Stimulated activated CD4-positive, alpha-beta T cell treated with anti-CD3 and anti-CD28 coated beads, Interleukin-1b, Interleukin-23, amount 100 ng/mL, for 48 hours (primary cell): ENCODE measurements at places on chromosomes 3 and 15.

DNA sequence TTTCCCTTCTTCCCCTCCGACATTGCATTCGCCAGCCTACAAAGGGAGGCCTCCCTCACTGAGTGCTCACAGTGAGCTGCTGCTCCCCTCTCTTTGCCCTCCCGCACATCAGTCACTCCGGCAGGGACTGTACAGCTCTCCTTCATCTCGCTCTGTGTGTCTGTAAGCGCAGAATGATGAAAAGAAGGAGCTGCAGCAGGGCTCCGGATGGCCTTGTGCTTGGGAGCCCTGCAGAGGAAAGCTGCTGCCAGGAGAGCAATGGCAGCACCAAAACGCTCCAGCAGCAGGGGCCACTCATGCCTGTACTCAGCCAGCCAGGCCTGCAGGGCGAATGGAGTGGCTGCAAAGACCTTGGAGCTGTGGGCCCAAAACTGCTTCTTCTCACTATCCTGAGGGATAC, 107.0 kb upstream of the NSMCE3 start:
- DNase-seq = no peak

- DNase-seq = no peak
Measured at GRCh38 chr3:188037965-188038581, 115.9 kb upstream of the LPP start.

GRCh38 chr3:54917862-54918261, 10.0 kb downstream of the LRTM1 start:
- no peak for DNase-seq

GRCh38 chr3:109851854-109852253, 514.5 kb upstream of the DPPA4 start:
- DNase-seq = no peak

DNA sequence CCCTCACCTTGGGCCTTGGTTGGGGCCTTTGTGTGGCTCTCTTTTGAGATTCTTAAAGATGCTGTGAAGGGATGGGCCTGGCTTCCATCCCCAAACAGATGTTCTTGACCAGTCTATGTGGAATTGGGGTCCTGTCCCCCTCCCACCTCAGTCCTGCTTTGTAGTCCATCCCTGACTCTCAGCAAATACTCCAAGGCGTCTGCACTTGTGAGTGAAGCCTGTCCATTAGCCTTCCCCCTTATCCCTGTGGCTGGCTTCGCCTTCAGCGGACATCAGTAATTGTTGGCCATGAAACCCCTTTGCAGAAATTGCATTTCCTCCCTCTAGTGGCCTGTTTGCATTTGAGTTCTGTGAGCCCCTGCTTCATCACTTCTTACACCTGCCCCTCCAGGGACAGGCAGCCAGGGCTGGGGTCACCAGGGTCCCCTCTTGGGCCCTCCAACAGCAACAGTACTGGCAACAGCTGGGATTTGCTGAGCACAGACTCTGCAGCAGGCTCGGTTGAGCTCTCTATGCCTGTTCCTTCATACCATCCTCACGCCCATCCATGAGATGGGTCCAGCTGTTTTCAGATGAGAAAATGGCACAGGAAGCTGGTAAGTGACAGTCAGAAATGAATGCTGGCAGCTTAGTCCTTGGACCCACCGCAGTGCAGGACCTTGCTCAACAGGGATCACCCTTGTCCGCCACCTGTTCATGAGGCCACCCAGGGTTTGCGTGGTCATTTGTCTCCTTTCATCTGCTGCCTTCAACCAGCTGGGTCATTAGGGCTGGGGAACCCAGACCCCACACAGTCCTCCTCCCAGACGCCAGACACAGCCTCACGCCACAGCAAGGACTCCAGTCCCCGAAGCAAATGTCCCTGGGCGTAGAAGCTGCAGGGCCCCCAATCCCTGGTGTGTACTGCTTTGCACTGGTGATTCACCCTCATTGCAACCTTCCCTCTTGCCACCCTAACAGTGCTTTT, 8.9 kb upstream of the LRRK1 start:
- DNase-seq = no peak

- no peak for DNase-seq
Measured at GRCh38 chr15:98597666-98598065, 50.7 kb upstream of the IGF1R start.

- DNase-seq = no peak
Measured at GRCh38 chr15:72237853-72238224, 6.8 kb upstream of the PKM start.

GRCh38 chr3:23739536-23739935, 66.2 kb upstream of the UBE2E1 start:
- no peak for DNase-seq

- DNase-seq = no peak
Measured at GRCh38 chr3:39592311-39593050, 125.0 kb downstream of the MOBP start.

DNA sequence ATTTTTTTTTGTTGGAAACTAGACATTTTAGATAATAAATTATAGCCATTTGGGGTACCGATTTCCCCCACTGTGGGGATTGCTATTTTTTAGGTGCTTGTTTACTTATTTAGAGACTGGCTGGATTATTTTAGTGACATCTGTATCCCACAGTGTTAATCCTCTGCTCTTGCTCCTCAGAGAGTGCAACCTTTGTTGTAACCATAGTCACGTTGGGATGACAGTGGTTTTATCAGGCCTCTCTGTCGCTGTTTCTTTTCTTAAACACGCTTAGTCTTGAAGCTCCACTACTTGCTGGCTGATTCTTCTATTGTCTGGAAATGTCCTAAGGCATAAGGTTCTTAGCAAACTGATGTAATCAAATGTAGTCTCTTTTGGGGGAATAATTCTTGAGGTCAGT, 451.6 kb upstream of the SEMA6D start:
- DNase-seq = no peak

- peak; percentile 44 for DNase-seq
Measured at GRCh38 chr3:43855674-43856299, 165.0 kb downstream of the ABHD5 start.

DNA sequence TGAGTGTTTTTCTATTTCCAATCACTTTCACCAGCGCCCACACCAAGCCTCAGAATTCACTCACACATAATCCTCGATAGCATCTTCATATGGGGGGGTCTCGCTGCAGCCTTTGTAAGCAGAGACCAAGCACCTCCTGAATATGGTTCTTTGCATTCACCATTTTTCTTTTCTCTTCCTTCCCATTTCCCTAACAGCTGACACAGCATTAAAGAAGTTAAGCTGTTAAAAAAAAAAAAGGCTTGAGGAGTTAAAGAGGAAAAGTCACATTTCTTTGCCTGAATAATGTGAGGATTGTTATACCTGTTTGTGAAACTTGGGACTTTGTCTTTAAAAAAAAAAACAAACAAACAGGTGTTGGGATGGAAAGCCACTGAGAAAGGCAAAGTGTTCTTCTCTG, 41.6 kb downstream of the RFTN1 start:
- DNase-seq = no peak

- DNase-seq = no peak
Measured at GRCh38 chr3:133158686-133159085, 120.5 kb downstream of the TMEM108 start.

GRCh38 chr3:70360979-70361760, 48.7 kb upstream of the MDFIC2 start:
- DNase-seq = no peak

- DNase-seq = no peak
Measured at GRCh38 chr15:61853195-61853594, 207.1 kb downstream of the VPS13C start.

- DNase-seq = no peak
Measured at GRCh38 chr15:74422652-74423430, 10.9 kb downstream of the SEMA7A start.

- no peak for DNase-seq
Measured at GRCh38 chr3:2540115-2540514, 441.4 kb downstream of the CNTN4 start.

DNA sequence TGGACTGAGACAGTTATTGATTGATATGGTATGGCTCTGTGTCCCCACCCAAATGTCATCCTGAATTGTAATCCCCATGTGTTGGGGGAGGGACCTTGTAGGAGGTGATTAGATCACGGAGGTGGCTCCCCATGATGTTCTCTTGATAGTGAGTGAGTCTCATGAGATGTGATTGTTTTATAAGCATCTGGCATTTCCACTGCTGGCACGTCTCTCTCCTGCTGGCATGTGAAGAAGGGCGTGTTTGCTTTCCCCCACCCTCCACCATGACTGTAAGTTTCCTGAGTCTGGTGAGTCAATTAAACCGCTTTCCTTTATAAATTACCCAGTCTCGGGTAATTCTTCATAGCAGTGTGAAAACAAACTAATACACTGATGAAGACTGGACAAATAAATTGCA, 105.6 kb upstream of the MELTF start:
- peak; percentile 3 for DNase-seq

GRCh38 chr3:59783468-59783988, 733.7 kb upstream of the CFAP20DC start:
- peak; percentile 42 for DNase-seq

GRCh38 chr15:32120577-32121383, 90.5 kb downstream of the CHRNA7 start:
- DNase-seq = no peak

GRCh38 chr3:94234177-94234788, 171.4 kb downstream of the NSUN3 start:
- no peak for DNase-seq

DNA sequence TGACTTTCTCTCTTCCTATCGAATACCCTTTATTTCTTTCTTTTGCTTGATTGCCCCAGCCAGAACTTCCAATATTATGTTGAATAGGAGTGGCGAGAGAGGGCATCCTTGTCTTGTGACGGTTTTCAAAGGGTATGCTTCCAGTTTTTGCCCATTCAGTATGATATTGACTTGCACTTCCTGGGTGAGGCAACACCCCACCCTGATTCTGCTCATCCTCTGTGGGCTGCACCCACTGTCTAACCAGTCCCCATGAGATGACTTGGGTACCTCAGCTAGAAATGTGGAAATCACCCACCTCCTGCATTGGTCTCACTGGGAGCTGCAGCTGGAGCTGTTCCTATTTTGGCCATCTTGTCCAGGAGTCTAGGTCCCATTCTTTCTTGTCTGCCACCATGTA, 44.8 kb upstream of the KCNH8 start:
- DNase-seq = no peak

- DNase-seq = peak; percentile 16
Measured at GRCh38 chr3:128698211-128699047, 27.6 kb upstream of the RAB7A start.

- no peak for DNase-seq
Measured at GRCh38 chr3:171456765-171457606, 3.2 kb downstream of the TNIK start.

- peak; percentile 64 for DNase-seq
Measured at GRCh38 chr3:188950832-188951489, 220.8 kb upstream of the TPRG1 start.

DNA sequence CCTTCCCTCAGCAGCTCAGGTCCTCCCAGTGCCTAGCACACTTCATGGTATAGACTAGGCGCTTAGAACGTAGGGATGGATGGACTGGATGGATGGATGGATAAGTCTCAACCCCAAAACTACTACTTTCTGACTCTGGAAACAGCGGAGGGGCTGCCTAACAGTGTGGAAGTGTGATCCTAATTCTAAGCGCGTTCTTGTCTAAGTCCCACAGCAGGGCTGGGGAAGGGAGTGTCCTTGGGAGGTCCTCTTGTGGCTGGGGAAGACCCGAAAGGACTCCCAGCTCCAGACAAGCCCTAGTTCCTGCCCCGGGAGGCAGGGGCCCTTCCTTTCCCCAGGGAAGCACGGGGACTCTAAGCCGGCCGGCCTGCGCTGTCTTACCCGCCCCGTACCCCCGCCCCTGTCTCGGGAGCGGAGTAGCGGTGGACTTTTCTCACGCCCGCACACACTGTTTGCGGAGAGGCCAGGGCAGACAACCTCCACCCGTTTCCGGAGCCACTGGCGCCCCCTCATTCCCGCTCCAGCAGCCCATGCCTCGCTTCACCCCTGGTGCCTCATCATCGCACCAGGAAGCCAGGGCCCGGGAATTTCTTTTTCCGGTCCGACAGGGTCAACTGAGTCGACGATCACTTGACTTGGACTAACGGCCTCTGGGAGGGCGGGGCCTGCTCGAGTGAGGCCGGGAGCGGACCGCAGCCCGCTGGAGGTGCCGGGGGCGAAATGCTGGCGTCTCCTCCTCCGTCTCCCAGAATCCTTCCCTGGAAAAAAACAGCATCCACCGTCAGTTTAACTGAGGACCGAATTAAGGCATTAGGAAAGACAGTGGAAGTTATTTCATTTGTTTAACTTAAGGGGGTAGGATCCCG, 133.3 kb downstream of the TBC1D2B start:
- DNase-seq = peak; percentile 49

- DNase-seq = no peak
Measured at GRCh38 chr15:93298901-93299300, 209.9 kb upstream of the RGMA start.

GRCh38 chr15:31374986-31375385, 48.4 kb downstream of the KLF13 start:
- DNase-seq = no peak

DNA sequence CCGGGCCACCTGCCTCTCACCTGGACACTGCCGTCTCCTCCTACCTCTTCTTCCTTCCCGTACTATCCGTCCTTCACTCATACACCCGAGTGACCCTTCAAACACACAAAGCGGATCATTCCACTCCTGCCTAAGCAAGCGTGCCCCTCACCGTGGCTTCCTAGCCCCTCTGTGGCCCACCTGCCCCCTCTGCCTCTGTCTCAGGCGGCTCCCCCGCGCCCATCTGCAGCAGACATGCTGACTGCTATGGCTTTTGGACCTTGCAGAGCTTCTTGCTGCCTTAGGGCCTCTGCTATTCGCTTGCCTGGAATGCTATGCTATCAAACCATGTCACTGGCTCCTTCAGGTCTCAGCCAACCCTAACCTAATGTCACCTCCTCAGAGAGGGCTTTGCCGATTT, 38.1 kb downstream of the SLC28A1 start:
- DNase-seq = no peak

DNA sequence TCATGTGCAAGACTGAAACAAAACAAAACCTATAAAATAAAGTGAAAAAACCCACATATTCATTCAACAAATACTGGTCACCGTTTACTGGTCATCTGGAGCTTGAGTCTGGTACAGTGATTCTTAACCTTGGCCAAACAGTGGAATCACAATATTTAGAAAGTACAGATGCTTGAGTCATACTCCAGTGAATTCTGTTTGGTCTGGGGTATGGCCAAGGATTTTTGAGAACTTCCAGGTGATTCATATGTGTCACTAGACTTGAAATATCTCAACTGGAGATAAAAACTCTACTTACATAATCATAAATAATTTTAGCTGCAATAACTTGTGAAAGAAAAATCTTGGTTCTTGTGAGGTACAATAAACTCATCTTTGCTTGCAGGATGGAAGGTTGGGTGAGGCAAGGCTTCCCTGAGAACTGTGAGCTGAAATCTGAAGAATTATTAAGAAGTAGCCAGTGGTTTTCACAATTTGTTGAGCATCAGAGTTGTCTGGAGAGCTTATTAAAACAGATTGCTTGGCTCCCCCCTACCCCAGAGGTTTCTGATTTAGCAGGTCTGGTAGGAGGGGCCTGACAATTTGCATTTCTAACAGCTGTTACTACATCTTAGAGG, 9.6 kb downstream of the NEK11 start:
- DNase-seq = no peak

GRCh38 chr15:43493703-43494472, 932 bp upstream of the TP53BP1 start:
- no peak for DNase-seq

DNA sequence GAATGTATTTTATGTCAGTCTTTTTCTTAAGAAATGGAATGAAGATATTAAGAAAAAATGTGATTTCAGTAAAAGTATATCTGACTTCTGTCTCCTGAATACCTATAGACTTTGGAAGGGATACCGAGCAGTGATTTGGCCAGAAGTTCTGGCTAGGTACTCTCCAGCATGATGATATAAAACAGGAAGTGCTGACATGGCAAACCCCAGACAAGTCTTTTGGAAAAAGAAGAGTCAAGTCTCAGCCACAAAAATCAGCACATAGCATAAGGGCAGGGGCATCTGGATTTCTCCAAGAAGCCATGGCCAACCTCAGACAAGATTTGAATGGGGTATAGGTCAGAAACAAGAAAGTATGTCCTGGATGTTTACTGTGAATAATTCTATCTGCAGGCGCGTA, 643.3 kb upstream of the ARRDC4 start:
- no peak for DNase-seq
